Uterine smooth muscle cell (primary cell): ENCODE measurements at places on chromosomes 5 and 9. TPM values are rescaled to one million over a fixed set of nuclear protein-coding genes. Genes with fewer than 3 reads are reported as not detected.

PAIP2 gene
- total RNA-seq, result 84.4 and 92.4 TPM in 2 replicates

THBS4 gene
- total RNA-seq, result 1.1 and 2.1 TPM in 2 replicates

PCDHA4 gene
- total RNA-seq, result 0.11 and 0.62 TPM in 2 replicates

PDE8B gene
- 0.22 and 0.25 TPM in 2 replicates for total RNA-seq

DRD1 gene
- total RNA-seq, result not detected in 2 replicates

NMUR2 gene
- under 0.01 TPM in 1 of 2 replicates, not detected in the other for total RNA-seq

ALDOB gene
- total RNA-seq, result 0.12 TPM in 1 of 2 replicates, not detected in the other

GRM6 gene
- total RNA-seq, result not detected in 2 replicates

COL23A1 gene
- total RNA-seq, result under 0.01 TPM in 1 of 2 replicates, not detected in the other

PLPP7 gene
- total RNA-seq, result 7.9 and 10.2 TPM in 2 replicates

DPM2 gene
- total RNA-seq, result 13.0 and 14.3 TPM in 2 replicates

CDX1 gene
- total RNA-seq, result 0.12 TPM in 1 of 2 replicates, not detected in the other

IFNA2 gene
- not detected in 2 replicates for total RNA-seq

DBH gene
- not detected in 2 replicates for total RNA-seq

GGTA1 gene
- under 0.01 TPM in 1 of 2 replicates, not detected in the other for total RNA-seq

S100Z gene
- total RNA-seq, result not detected in 2 replicates

LCN15 gene
- not detected in 2 replicates for total RNA-seq

TCF7 gene
- total RNA-seq, result 0.37 and 2.0 TPM in 2 replicates

TAF1L gene
- under 0.01 TPM in 2 replicates for total RNA-seq

RGS7BP gene
- total RNA-seq, result not detected in 2 replicates

PPP3R2 gene
- total RNA-seq, result not detected in 2 replicates

FAXDC2 gene
- total RNA-seq, result 3.3 and 4.5 TPM in 2 replicates
